ENCODE measurements at places on chromosomes 3 and 15.
A peak's percentile ranks its signal among the peaks of the same experiment; 100 is the strongest.

GRCh38 chr3:52331091-52331490 lies 15.0 kb downstream of the DNAH1 start:
- no peak overlapping the region for H3K27ac ChIP-seq
- H3K27me3 ChIP-seq = no peaks in the 10 kb centered on the region
- peaks cover 18% of the 10 kb centered on the region for H3K36me3 ChIP-seq
- no peaks in the 10 kb centered on the region for H3K4me1 ChIP-seq

DNA sequence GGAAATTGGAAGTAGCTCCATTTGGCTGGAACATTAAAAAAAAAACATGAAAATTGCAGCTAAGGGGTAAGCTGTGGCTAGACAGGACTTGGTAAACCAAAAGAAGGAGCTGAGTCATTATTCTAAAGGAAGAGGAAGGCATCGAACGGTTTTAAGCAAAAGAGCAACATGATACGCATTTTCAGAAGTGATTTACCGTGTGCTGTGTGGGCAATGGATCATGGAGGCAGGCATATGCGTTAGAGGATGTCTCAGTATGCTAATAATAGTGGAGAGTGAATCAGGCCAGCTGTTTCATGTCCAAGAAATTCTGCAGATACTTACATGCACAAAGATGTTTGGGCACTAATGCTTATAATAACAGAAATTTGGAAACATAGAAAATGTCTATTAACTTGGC lies 409.1 kb upstream of the ATP11B start:
- H3K36me3 ChIP-seq = no peaks in the 10 kb centered on the region
- H3K4me3 ChIP-seq = no peak overlapping the region
- H3K27me3 ChIP-seq = no peaks in the 10 kb centered on the region
- no peaks in the 10 kb centered on the region for H3K4me1 ChIP-seq

GRCh38 chr3:53026382-53027162 lies 19.3 kb downstream of the SFMBT1 start:
- H3K4me1 ChIP-seq = peaks cover 68% of the 10 kb centered on the region
- H3K36me3 ChIP-seq = no peaks in the 10 kb centered on the region
- H3K4me3 ChIP-seq = no peak overlapping the region
- no peak for DNase-seq
- no peak overlapping the region for H3K27ac ChIP-seq

DNA sequence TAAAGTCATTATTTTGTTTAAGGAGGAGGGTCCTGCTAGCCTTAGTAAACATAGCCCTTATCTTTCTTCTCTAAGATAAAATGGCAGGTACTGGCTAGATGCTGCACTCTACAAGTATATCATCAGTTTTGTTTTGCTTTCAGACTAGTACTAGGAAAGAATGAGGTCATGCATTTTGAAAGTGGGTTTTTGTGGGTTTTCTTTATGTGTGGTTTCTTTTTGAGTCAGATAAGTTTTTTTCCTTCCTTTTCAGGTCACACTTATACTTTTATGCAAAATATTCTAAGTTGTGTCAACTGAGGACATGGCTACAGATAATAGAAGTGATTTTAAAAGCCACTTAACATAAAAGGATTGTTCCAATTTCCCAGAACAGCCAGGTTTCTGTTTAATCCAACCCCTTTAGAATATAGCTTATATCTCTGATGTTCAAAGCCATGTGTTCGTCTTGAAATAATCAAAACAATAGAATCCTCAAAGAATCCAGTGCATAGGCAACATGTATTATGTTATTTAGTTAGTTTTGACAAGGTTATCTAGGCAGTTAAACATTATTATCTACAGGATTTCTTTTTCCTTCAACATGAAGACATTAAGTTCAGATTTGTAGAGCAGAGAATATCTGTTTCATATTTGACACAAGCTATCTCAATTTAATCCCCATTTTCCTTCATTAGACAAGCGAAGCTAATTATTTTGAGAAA lies 406.2 kb downstream of the RBMS3 start:
- no peak for DNase-seq
- H3K4me3 ChIP-seq = no peak overlapping the region
- no peak overlapping the region for H3K27ac ChIP-seq
- no peaks in the 10 kb centered on the region for H3K36me3 ChIP-seq
- H3K4me1 ChIP-seq = peaks cover 15% of the 10 kb centered on the region
- H3K27me3 ChIP-seq = peaks cover 8% of the 10 kb centered on the region

- no peaks in the 10 kb centered on the region for H3K36me3 ChIP-seq
- H3K27me3 ChIP-seq = peaks cover 13% of the 10 kb centered on the region
- H3K4me1 ChIP-seq = no peaks in the 10 kb centered on the region
These were observed 180.1 kb downstream of the RORA start for GRCh38 chr15:61049028-61049427.

- H3K27ac ChIP-seq = no peak overlapping the region
- no peaks in the 10 kb centered on the region for H3K27me3 ChIP-seq
- H3K36me3 ChIP-seq = no peaks in the 10 kb centered on the region
- peaks cover 1% of the 10 kb centered on the region for H3K4me1 ChIP-seq
- no peak for DNase-seq
- H3K4me3 ChIP-seq = no peak overlapping the region
These were observed 452.1 kb upstream of the PPP2R3A start for GRCh38 chr3:135513106-135514059.

DNA sequence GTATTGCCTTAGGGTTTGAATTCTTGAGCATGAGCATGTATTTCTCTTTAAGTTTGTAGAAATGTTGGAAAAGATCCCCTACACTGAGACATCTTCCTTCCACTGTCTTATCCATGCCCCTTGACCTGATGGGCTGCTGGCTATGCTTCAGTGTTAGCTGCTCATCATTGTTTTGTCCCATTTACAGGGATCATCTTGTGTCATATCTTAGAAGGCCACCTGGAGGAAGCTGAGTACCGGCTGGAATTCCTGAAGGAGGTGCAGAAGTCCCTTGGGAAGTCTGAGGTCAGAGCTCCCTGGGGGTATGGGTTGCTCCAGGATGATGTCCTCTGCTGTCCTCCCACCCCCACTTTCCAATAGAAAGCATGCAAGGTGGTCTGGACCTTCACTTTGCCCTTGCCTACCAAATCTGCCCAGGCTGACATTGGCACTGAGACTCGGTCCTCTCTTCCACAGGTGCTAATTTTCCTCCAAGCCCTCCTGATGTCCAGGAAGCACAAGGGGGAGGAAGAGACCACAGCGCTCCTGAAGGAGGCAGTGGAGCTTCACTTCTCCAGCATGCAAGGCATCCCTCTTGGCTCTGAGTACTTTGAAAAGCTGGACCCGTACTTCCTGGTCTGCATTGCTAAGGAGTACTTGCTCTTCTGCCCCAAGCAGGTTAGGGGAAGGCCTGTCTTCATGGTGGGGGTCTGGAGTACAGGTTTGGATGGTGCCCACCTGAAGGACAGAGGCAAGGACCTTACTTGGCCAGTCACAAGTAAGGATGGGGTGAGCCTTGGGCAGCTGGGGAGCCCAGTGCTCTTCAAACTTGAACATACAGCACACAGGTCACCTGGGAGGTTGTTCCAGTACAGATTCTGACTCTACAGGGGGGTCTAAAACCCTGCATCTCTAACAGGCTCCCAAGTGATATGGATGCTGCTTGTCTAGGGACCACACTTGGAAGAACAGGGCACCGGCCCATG lies 17.7 kb downstream of the TTC21A start:
- DNase-seq = no peak
- no peaks in the 10 kb centered on the region for H3K36me3 ChIP-seq
- no peak overlapping the region for H3K27ac ChIP-seq
- peaks cover 20% of the 10 kb centered on the region for H3K4me1 ChIP-seq
- no peak overlapping the region for H3K4me3 ChIP-seq
- H3K27me3 ChIP-seq = no peaks in the 10 kb centered on the region

DNA sequence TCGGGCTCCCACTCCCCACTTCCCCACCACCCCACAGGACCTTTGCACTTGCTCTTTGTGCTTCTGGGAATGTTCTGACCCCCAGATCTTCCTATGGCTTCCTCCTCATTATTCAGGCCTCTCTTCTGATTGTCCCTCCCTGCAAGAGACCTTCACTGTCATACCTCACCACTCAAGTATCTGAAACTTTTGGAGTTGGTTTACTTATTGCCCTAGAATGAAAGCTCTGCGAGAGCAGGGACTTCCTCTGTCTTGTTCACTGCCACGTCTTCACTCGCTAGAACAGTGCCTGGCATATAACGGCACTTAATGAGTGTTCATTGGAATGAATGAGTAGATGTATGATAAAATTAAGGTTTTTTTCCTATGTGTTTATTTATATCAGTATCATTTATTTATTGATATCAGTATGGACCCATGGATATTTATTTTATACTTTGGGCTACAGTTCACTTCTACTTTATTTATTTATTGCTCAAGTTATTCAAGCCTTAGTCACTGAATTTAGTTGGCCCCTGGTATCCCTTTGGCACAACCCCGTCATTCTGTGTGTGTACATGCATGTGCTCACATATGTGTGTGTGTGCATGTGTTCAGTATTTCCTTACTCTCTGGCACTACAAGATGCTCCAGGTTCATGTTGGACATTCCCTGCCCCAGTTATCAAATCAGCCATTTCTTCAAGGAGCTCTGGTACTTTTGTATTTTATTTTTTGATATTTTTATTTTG lies 197.6 kb downstream of the THSD4 start:
- H3K36me3 ChIP-seq = no peaks in the 10 kb centered on the region
- no peak overlapping the region for H3K27ac ChIP-seq
- H3K27me3 ChIP-seq = peaks cover 2% of the 10 kb centered on the region
- no peaks in the 10 kb centered on the region for H3K4me1 ChIP-seq

DNA sequence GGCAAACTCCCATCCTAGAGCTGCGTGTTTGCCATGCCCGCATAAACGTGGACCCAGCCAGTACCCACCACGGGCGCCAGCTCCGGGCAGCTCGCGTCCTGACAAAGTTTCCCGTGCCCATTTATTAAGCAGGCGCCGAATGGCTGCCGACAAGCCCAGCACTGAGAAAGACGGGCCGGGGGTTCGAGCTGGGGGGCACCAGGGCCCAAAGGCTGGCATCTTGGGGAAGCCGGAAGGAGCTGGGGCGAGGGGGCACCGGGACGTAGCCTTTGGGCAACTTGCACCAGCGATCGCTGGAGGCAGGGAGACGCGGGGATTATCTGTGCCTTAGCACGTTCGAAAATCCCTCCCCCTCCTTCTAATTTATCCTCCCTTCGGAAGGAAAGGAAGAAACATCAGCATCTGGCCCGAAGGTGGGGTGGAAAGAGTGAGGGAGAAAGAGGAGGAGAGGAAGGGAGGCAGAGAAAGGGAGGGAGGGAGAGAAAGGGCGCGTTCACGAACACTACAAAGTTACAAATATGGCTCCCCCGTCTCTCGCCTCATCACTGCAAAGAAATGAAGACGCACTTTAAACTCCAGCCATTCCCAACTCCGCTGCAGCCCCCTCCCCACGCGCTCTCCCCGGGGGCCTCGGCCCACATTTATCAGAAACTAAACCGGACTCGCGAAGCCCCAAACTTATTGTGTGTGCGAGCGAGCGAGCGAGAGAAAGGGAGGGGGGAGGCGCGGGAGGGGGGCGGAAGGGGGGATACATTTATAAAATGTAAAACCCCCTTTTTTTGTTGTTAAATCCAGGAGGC lies 1.0 kb downstream of the ANP32A start:
- H3K4me3 ChIP-seq = peak overlapping the region; percentile 96
- peak overlapping the region; percentile 98 for H3K27ac ChIP-seq
- DNase-seq = peak; percentile 81
- H3K4me1 ChIP-seq = peaks cover 45% of the 10 kb centered on the region
- peaks cover 47% of the 10 kb centered on the region for H3K36me3 ChIP-seq
- no peaks in the 10 kb centered on the region for H3K27me3 ChIP-seq

DNA sequence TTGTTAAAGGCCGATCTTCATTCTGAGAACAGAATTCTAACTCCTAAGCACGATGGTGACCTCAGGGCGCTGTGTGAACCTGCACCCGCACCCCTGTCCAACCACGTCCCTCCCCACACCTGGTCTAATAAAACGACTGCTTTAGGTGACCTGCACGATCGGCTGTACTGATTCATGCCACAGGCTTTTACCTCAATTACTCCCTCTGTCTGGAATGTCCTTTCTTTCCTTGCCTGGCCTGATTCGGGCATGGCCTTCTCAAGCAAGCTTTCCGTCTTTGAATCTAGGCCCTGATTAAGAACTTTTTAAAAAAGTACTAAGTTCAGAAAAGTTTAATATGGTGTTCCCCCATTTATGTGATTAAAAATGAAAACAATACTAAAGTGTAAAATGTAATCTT lies 842 bp upstream of the U2SURP start:
- peak overlapping the region; percentile 100 for H3K27ac ChIP-seq
- H3K4me1 ChIP-seq = peaks cover 29% of the 10 kb centered on the region
- peaks cover 6% of the 10 kb centered on the region for H3K27me3 ChIP-seq
- H3K36me3 ChIP-seq = peaks cover 34% of the 10 kb centered on the region

DNA sequence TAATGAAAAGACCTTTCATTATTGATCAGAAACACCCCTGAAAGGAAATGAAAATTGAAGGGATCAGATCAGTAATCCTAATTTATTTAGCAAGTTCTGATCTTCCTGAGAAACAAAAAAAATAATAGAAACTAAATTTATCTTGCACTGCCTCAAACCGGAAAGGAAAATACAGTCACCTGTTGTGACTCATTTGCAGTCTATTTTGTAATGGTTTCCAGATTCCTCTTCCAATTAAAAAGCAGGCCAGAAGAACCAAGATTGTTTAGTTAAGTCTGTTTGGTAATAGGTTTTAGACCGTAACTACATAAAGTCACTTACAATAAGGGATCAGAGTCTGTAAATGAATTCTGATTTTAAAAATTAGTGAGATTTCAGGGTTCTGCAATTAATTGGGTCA lies 49.7 kb upstream of the ATOSA start:
- DNase-seq = no peak
- H3K4me1 ChIP-seq = peaks cover 34% of the 10 kb centered on the region
- no peak overlapping the region for H3K4me3 ChIP-seq
- H3K27me3 ChIP-seq = no peaks in the 10 kb centered on the region

DNA sequence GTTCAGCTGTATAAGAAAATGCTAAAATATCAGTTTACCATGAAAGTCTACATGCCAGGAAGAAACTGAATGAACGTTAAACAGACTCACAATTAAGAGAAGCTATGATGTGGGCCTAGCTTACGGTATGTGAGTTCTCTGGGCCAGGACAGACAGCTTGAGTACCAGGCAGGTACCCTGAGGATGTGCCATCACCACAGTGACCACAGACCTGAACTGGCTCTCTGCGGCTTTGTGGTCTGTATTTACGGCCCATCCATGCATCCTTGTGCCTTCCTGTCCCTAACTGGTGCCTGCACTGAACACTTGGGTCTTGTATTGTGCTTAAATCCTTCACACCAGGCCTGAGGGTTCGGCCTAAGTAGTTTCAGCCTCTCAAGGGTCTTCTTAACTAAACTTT lies 467.5 kb upstream of the PPP2R3A start:
- H3K4me3 ChIP-seq = no peak overlapping the region
- DNase-seq = no peak
- H3K36me3 ChIP-seq = no peaks in the 10 kb centered on the region
- no peaks in the 10 kb centered on the region for H3K4me1 ChIP-seq
- H3K27me3 ChIP-seq = peaks cover 2% of the 10 kb centered on the region

GRCh38 chr3:124918524-124918923 lies 16.0 kb downstream of the MUC13 start:
- peaks cover 13% of the 10 kb centered on the region for H3K27me3 ChIP-seq
- no peak for DNase-seq
- no peaks in the 10 kb centered on the region for H3K4me1 ChIP-seq
- H3K36me3 ChIP-seq = no peaks in the 10 kb centered on the region
- H3K27ac ChIP-seq = no peak overlapping the region
- no peak overlapping the region for H3K4me3 ChIP-seq

Measured in activated T-cell treated with anti-CD3 and anti-CD28 coated beads, Interleukin-2, amount 50 U/mL, for 24 hours (primary cell).